Amniotic stem cell (primary cell): ENCODE measurements at places on chromosomes 13 and 19.

GRCh38 chr13:38308736-38309135 is 40.9 kb upstream of the UFM1 start:
- peak; percentile 17 for DNase-seq

GRCh38 chr19:47729799-47730520 is 15.4 kb upstream of the NOP53 start:
- no peak for DNase-seq

DNA sequence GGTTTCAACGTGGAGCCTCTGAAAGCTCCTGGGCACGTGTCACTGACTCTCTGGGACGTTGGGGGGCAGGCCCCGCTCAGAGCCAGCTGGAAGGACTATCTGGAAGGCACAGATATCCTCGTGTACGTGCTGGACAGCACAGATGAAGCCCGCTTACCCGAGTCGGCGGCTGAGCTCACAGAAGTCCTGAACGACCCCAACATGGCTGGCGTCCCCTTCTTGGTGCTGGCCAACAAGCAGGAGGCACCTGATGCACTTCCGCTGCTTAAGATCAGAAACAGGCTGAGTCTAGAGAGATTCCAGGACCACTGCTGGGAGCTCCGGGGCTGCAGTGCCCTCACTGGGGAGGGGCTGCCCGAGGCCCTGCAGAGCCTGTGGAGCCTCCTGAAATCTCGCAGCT is 2.3 kb downstream of the ARL11 start:
- no peak for DNase-seq

DNA sequence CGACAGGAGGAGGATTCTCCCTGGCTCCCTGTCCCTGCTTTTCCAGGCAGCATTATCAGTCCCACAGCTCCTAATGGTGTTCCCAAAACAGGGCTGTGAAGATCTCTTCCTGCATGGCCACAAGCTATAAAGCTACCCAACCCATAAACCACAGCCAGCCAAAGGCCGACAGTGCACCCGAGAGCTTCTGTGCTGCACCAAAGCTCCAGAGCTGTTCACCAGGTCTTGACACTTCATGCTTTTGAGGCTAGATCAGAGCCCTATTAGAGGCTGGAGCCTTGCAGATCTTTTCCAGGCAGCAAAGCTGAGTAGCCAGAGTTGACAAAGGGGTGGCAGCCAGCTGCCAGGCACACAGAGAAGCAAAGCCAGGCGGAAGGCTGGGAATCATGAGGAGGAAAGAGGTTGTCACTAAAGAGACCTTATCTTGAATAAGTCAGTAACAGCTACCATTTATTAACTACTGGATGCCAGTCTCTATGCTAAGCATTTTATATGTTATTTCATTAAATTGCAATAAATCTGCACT is 180.4 kb downstream of the KATNAL1 start:
- no peak for DNase-seq

- no peak for DNase-seq
Measured at GRCh38 chr13:94710881-94711560, 1.3 kb downstream of the SOX21 start.

DNA sequence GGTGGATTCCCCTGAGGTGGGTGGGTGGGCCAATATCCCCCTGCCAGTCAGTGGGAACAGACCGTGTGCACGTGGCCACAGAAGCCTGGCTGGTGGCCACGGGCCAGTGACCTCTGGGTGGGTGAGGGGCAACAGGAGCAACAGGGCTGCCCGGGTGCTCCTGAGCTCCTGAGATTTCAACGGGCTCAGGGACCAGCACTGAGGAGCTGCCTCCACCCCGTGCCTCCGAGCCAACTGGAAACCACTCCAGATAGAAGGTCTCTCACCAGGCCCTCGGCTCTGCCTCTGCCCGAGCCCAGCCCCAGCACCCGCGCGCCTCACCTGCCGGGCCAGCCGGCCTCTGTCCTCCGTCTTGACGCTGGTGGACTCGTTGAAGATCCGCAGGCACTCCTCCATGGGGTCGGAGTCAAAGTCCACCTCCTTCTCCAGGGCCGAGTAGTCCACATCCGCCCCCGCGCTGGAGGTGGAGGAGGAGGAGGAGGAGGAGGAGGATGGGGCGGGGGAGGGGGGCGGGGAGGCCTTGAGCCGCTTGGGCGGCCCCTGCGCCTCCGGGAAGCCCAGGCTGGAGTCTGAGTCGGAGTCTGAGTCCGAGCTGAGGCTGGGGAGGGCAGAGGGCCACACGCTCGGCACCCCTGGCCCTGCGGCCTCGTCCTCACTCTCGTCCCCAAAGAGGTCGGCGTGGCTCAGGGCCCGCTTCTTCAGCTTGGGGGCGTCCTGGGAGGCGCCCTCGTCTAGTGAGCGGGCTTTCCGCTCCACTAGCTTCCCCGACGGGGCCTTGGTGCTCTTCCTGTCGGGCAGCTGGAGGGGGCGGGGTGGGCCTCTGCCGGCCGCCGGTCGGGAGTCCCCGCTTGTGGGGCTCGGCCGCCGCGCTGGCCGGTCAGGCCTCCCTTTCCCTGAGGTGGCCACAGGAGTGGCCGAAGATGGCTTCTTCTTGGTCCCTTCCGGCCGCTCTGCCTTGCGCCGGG is 14.8 kb upstream of the ATP8B3 start:
- no peak for DNase-seq

GRCh38 chr19:4910594-4911281 is 1.4 kb downstream of the UHRF1 start:
- DNase-seq: peak; percentile 41

GRCh38 chr19:10768936-10769335 is 51.1 kb downstream of the DNM2 start:
- no peak for DNase-seq

DNA sequence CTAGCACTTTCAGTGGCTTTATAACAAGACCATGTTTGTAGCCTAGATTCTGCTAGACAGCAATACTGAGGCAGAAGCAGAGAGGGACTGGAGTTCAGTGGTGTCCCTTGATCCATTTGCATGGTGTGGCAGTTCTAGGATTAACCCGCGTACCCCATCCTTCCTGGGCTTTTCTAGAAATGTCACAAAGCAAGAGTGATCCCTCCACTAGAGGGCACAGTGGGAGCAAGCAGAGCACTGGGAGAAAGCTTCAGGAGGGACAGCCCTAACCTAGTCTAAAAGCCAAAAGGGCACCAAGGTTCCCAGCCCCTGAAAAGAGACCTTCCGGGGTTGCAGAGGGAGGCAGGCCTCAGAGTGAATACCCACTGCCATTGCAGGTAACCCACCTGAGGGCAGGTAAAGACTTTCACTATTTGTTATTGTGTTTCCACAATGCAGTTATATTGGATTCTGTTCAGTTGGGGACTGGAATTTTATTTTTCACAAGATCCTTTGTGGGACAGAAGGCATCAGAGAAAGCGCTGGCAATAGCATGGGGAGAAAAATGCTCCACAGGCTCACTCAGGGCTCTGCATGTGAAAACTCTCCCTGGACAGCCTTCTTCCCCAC is 170.6 kb downstream of the FLT1 start:
- peak; percentile 42 for DNase-seq

DNA sequence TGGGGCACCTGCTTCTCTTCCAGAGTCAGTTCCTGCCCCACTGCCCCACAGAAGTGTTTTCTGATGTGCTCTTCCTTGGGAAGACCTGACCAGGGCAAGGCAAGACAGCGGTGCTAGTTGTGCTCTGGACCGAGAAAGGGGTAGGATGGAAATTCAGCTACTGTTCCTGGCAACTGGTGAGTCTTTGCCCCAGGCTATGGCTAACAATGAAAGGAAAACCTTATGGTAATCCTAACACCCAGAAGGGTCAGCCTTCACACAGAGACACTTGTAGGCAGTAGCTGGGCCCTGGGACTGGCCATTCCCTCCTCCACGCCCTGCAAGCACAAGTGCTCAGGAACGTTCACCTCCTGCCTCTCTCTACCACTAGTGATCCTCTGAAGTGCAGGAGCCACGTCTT is 9.6 kb upstream of the CYSLTR2 start:
- no peak for DNase-seq

DNA sequence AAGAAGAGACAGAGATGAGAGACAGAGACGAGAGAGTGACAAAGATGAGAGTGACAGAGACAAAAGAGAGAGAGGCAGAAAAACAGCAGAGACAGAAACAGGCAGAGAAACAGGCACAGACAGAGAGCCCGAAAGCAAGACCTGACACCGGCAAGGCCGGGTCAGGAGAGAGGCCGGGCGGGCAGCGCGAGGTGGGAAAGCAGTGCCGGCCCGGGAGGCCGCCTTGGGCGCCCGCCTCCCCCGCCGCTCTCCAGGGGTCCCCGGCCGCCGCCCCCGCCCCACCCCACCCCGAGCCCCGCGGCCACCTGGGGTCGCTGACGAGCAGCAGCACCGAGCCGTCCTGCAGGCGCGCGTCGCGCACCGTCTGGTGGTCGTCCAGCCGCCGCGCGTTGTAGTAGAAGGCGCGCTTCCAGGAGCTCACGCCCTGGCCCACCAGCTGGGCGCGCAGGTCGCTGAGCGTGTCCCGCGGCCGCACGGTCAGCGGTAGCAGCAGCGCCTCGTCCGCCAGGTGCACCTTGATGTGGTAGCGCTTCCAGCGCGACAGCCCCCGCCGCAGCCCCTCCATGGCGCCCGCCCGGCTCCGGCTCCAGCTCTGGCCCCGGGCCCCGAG is at the start of gene TINCR:
Gene TINCR (minus strand): TSS at position 594 of the 610 bp plus-strand sequence.
- no peak for DNase-seq

GRCh38 chr13:33016414-33017322 is at the start of gene KL:
Gene KL (plus strand): TSS chr13:33016423. CDS start chr13:33016441, 18 bp downstream.
- DNase-seq: no peak

DNA sequence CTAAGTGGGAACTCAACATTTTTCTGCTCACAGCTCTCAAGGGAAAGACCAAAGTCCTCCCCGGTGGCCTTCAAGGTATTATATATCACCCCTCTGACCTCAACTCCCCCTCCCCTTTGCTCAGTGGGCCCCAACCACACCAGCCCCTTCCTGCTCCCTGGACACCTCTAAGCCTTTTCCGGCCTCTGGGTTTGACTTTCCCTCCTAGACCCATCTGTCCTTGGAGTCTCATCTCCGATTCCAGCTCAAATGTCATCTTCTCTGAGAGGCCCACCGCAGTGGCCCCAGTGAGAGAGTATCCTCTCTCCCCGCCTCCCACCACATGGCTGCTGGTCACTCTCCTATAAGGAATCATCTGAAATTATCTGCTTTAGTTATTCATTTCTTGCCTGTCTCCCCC is 941 bp upstream of the UHRF1 start:
- no peak for DNase-seq

GRCh38 chr13:19573120-19573716 is 11.9 kb upstream of the TPTE2 start:
- DNase-seq: no peak

DNA sequence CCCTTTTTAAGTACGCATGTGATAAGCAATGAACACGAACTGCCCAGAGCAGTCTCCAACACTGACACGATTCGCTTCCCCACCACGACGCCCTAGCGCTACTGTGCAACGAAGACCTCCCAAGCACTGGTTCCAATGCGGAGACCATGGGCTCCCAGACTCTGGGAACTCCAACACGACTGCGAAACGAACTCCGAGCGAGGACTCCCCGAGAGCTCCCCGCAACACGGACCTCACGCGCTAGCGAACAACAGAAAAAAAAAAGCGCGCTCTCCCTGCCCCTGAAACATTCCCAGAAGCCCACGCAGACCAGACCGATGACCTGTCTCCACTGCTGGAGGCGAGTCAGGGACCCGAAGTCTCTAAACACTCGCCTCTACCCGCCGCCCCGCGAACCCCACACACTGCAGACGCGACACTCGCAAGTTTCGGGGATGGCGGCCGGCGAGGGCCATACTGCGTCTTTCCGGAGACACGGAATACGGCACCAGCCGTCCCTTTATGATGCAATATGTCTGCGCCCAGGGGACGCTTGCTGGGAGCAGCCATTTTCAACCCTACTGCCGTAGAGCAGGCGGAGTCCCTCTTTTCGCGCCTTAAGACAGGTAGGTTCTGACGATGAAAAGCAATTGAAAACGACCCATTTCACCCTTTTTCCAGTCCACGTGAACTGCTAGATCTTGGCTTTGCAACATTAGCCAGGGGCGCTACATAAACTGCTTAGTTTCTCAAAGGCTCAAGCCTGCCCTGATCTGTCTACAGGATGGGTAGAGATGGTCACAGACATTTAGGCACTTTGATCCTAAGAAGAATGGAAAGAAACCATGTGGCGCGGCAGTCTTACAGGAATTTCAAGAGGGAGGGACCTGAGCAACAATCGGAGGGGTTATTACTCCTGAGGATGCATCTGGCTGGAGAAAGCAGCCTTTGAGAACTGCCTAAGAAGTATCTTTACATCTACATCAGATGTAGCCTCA is at the start of gene ZNF577:
Gene ZNF577 (minus strand): TSS at position 430 of the 977 bp plus-strand sequence. CDS start 7,569 bp downstream, outside the sequence.
- peak; percentile 74 for DNase-seq

- no peak for DNase-seq
Measured at GRCh38 chr19:38281811-38282566, 17.6 kb downstream of the SPINT2 start.

DNA sequence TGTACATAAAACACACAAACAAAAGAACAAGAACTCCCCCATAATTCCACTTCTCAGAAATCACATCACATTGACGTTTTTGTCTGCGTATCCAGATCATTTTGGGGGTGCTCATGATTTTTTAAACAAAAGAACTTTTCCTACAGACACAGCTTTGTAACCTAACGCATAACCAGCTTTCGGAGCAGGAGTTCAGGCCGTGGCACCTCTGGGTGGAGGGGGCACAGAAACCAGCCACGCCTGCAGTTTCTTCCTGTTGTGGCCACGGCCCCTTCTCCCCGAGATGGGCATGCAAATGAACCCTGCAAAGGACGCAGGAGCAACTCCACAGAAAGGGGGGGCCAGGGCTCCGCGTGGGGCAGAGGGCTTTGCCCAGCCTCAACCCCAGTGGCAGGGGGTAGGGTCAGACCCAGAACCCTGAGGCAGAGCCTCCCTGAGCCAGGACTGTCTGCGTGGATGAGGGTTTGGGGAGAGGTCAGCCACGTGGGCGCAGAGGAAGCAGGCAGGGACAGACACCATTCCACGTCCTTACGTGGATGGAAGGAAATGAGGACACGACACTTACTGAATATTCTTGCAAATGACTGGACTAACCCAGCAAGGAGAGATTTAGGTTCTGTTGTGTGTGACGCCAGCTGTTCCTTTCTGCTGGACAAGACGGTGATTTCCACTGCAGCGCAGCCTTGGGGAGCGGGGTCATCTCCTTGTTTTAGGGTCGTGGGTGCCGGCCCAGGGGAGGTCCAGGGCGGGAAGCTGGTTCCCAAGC is 64.4 kb downstream of the RASA3 start:
- DNase-seq: no peak

GRCh38 chr13:61215116-61215515 is 200.5 kb downstream of the PCDH20 start:
- DNase-seq: no peak

DNA sequence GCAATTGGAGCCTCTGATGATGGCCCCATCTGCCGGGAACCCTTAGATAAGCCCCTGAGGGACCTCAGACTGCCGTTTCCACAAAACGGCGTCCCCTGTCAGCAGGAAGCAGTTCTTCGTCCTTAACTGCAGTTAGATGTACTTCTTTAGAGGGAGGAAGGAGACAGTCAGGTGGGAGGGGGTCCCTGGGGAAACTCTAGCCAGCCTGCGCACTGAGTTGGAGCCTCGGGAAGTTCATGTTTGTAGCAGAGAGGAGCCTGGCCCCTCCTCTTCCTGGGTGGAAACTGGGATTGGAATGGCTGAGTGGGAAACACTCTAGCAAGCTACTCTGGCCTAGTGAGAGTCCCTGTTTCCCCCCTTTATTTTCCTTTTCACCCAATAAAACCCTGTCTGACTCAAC is 612.4 kb downstream of the PCDH9 start:
- no peak for DNase-seq
